ENCODE measurements at places on chromosomes 1 and 21. TPM values are rescaled to one million over a fixed set of nuclear protein-coding genes. Genes with fewer than 3 reads are reported as not detected.
A peak's percentile ranks its signal among the peaks of the same experiment; 100 is the strongest.

Gene SPTA1
- total RNA-seq = 0.17 TPM

Gene NR5A2
- not detected for total RNA-seq

Gene MCOLN2
- 6.2 TPM for total RNA-seq

DNA sequence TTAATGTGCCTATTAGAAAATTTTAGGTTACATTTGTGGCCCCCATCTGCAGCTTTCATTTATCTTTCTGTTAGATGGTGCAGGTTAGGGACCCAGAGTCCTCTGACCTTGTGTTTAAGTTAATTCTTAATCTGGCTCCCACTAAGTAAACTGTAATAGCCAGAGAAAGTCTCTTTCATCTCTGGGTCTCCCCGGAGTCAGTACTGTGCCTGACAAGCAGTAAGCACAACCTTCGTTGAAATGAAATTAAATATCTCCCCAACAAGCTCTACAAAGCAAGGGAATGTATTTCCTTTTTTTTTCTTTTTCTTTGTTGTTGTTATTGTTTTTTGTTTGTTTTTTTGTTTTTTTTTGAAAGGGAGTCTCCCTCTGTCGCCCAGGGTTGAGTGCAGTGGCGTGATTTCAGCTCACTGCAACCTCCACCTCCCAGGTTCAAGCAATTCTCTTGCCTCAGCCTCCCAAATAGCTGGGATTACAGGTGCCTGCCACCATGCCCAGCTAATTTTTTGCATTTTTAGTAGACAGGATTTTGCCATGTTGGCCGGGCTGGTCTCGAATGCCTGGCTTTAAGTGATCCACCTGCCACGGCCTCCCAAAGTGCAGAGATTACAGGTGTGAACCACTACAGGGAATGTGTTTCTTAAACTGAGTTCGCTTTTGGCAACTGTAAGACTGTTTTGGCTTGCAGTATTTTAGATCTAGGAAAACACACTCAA is 81.6 kb downstream of the HHIPL2 start:
- no peak for DNase-seq

- DNase-seq = no peak
Measured at GRCh38 chr1:226810681-226811080, 59.7 kb upstream of the PSEN2 start.

GRCh38 chr21:15761507-15762100 is 31.8 kb downstream of the USP25 start:
- DNase-seq = no peak

- DNase-seq = no peak
Measured at GRCh38 chr1:49527606-49528305, 496.0 kb downstream of the AGBL4 start.

- no peak for DNase-seq
Measured at GRCh38 chr1:54851936-54852524, 35.0 kb downstream of the DHCR24 start.

DNA sequence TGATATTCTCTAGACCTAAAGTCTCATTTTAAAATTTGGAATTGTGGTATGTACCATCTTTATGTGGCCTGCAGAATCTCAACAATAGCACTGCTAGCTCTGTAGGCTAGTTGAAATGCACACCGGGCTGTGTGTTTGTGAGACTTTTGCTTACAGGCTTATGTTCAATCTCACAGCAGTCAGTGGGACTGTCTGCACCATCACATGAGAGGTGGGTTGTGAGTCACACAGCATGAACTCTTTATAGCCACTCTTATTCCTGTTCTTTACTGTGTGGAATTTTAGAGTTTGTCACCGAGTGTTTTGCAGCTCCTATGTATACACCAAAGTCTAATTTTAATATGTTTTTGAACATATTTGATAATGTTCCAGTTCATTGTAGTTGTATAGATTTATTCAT is 74.6 kb downstream of the RASAL2 start:
- DNase-seq = peak; percentile 21

- no peak for DNase-seq
Measured at GRCh38 chr1:169848456-169848855, 45.2 kb downstream of the SCYL3 start.

GRCh38 chr1:26225033-26225831 is 8.8 kb upstream of the CEP85 start:
- peak; percentile 47 for DNase-seq

DNA sequence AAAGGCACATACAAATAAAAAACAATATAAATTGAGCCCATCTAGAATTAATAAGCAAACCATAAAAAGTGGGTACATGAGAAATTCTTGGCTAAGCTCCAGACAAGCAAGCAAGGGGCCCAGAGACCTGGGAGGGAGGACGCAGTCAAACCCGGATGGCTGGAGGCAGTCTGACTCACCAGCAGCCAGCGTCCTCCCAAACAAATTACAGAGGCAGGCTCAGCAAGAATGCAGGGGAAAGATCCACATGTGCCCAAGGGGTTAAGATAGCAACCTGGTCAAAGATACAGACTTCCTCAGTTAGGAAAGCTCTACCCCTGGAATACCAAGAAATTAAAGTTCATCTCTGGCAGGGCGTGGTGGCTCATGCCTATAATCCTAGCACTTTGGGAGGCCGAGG is 7.4 kb upstream of the TIAM1 start:
- peak; percentile 67 for DNase-seq

- no peak for DNase-seq
Measured at GRCh38 chr1:160375788-160376524, 9.1 kb downstream of the NHLH1 start.
